ENCODE measurements at places on chromosomes 1 and 21.

DNA sequence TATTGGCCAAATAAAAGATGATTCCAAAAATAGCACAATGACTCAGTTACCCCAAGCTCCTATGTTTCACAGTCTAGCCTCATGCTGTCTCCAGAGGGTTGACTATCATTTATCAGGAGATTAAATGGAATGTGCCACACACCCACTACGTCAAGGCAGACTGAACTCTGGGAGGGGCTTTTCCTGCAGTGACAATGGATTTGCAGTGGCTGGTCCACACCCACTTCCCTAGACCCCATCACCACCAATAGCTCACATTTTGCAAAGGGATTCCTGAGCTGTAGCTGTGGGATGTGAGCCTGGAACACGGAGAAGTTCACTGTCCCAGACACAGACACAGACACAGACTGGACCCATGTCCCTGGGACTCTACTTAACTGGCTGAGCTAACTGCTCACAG lies 77.1 kb downstream of the HLCS start:
- no peak for DNase-seq

- DNase-seq, result no peak
Observed at GRCh38 chr1:59755069-59755685, 59.6 kb upstream of the HOOK1 start.

- DNase-seq, result no peak
Observed at GRCh38 chr1:208177656-208178055, 66.5 kb downstream of the PLXNA2 start.

DNA sequence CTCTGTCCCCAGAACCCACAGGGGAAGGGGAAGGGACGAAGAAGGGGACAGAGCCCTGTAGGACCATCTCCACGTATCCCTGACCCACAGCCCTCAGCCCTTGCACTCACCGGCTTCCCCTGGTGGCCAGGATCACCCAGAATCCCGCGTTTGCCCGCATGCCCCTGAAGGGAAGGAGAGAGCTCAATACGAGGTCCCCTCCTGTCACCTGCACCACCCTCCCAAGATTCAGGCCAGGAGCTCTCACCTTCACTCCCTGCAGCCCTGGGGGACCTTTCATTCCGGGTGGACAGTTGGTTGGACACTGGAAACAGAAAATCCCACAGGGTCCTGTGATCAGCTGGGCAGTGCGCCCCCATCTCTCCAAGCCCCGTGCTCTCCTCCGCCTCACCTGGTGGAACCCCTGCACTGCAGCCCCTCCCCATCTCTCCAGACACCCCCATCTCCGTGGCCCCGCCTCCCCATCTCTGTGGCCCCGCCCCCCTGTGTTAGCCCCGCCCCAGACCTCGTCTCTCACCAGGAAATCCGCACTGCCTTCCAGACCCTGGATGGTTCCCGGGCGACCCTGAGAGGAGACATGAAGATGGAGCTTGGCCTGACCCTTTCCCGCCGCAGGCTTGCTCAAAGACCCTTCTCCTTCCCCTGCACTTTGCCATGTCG lies 6.0 kb downstream of the COL9A2 start:
- DNase-seq, result no peak

- no peak for DNase-seq
Observed at GRCh38 chr1:161285521-161285920, 24.2 kb downstream of the MPZ start.

GRCh38 chr1:193338194-193338593 lies 151.8 kb upstream of the B3GALT2 start:
- DNase-seq, result no peak

GRCh38 chr1:193729429-193729828 lies 543.0 kb upstream of the B3GALT2 start:
- DNase-seq, result no peak

- peak; percentile 29 for DNase-seq
Observed at GRCh38 chr1:32111789-32112188, 3.9 kb downstream of the KPNA6 start.

- no peak for DNase-seq
Observed at GRCh38 chr1:226603858-226604559, 55.4 kb downstream of the STUM start.

- no peak for DNase-seq
Observed at GRCh38 chr21:42245331-42246193, 26.6 kb downstream of the ABCG1 start.

DNA sequence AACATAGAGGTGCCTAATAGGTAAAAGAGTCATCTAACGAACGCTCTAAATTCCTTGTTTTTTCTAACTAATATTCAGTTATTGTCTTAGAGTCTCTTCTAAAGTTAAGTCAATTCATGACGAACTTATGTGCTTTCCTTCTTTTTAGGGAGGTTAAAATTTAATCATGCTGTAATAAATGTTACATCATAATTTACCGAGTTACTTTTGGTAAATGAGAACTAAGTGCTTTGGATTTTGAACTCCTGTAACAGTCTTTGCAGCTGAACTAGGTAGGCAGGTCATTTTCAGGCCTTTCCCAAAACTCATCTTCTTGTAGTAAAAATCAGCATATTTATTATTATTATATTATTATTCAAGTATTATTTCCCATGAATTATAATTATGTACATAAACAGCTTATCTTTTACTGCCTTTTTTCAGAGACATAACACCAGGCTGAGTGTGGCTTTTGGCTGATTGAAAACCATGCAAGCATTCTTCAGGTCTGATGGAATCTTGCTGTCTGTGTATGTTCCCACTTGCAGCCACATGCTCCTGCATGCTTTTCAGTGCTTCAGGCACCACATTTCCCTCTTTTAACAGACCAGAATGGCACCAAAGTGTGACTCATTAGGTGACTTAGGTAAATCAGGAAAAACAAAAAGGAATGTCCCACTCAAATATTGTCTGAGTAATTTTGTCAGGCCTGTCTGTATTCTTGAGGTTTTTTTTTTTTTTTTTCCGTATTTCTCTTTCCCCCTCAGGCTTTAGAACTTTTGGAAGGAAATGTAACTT lies 81.0 kb upstream of the CD55 start:
- no peak for DNase-seq

GRCh38 chr1:212067787-212068186 lies 32.2 kb downstream of the DTL start:
- no peak for DNase-seq

All from astrocyte of the cerebellum (primary cell).